ENCODE measurements at places on chromosomes 4 and X.

DNA sequence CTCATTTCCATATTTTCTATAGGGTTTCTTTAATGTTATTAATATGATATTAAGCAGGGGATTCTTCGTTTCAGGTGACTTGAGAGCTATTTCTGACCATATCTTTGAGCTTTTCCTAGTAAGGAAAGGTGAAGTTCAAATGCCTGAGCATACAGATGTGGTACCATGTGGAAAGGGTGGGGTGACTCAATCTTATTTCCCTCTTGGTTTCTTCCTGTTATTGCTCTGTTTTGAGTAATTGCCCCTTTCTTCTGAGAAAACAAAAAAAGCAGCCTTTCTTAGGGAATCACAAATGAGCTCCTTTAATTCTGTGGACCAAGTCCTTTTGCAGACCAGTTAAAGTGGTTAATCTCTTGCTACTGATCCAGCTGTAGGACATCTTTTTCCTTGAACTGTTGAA, 41.0 kb upstream of the AGA start:
- DNase-seq: no peak

DNA sequence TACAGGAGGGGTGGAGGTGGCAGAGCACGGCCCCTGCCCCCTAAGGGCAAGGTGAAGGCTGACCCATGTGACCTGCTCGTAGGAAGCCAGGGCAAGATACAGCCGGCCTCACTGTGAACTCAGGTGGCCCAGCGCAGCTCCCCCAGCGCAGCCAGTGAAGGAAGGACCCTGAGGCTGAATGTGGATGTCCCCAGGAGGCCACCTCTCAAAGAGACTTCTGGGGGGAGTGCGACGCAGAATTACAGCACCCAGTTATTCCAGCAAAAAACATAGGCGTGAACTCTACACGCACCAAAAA, 52.6 kb downstream of the ZFYVE28 start:
- DNase-seq: no peak

GRCh38 chrX:15202454-15203177, 67.3 kb downstream of the ASB9 start:
- DNase-seq: no peak

DNA sequence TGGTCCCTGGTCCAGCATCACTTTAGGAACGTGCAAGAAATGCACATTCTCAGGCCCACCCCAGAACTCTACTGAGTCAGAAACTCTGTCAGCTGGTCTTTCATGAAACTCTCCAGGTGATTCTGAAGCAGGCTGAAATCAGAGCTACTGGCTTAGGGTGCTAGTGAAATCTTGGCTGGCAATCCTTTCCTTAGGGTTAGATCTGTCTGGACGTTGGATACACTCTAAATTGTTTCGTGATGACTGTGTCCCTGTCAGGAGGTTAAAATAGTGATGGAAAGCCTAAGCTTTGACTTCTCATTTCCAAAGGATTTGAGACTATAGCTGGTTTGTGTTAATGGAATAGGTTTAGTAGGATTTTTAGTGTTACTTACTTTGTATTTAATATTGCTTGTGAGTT, 99.1 kb downstream of the ARHGAP10 start:
- DNase-seq: no peak

GRCh38 chr4:78707268-78707667, 68.9 kb upstream of the BMP2K start:
- DNase-seq: peak; percentile 81

- DNase-seq: no peak
These were observed 167.9 kb downstream of the FBXW7 start for GRCh38 chr4:152368001-152368400.

DNA sequence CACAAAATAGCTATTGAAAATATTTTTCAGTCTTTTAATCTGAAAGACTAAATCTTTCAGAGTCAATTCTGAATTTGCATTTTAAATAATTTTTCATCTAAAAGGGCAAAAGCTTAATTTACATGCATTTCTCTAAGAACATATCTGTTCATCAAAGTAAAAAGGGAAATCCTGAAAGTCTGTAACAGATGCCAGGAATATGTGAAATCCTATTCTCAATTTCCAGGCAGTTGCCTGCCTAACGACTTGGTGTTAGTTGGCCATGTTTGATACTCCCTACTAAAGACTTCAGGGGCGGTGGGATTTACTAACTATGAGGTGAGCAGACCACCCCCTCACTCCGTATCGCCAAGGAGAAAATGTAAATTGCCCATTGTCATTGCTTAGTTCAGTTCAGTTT, 136.8 kb downstream of the KIT start:
- no peak for DNase-seq

GRCh38 chr4:21009956-21010355, 309.7 kb downstream of the PACRGL start:
- no peak for DNase-seq

DNA sequence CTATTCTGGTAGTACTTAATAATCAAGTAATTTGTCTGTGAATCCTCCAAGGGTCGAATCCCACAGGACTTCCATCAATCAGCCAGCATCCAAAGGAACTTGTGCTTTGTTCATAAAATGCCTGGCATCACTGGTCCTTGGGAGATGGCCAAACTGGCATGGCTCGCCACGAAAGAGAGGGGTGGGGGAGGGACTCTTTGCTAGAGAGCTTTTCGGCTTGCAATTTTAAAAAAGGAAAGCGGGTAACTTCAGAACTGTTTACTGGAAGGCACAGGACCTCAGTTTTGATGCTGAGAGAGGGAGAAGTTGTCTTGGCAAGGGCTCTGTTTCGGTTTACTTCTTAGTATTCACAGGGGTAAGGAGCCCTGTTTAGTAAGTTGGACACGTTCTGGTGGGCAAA, 79.4 kb upstream of the FHL1 start:
- DNase-seq: no peak

DNA sequence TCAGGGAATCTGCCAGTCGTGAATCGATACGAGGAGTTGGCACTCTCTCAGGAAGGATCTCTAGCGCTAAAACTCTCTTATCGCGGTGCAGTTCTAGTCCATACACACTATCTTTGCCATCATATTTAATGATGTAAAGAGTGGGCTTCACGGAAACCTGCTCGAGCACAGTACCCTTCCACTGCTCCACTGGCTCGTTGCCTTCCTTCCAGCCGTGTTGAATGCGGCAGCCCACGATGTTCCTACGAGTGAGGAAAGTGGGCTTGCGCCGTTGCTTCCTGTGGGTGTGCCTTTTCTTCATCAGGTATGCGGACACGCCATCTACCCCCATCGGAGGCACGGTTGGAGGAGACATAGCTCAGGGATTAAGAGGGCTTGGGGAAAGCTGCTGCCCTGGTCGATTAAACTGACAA, 661 bp downstream of the SPIN4 start:
- peak; percentile 50 for DNase-seq

DNA sequence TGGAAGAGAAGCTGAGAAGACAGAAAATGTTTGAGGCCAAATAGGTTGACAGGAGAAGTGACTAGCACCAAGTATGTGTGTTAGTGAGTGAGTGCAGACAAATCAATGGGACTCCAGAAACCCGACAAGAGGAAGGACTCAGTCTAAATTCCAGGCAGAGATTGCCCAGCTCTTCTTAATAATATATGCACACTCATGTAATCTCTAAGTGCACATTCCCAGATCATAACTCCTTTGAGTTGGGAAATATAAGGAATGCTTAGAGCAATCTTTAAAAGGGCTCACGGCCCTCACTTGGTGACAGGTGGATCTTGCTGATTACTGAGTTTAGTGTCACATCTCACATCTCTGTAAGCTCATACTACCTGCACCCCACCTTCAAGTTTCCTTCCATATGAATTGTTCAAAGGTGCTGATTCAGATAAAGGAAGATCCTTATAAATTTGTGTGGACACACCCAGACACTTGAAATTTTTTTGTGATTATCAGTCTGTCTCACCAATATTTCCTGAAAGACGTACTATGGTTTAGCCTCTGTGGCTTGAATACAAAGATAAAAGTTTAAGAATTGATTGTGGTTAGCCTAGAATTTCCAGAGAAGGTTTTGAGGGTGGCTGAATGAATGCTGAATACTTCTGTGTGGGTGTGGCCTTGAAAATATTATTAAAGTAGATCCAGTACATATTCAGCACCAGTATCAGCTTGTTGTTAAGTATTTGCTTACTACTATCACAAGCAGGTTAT, 205.1 kb upstream of the UGT8 start:
- DNase-seq: no peak

DNA sequence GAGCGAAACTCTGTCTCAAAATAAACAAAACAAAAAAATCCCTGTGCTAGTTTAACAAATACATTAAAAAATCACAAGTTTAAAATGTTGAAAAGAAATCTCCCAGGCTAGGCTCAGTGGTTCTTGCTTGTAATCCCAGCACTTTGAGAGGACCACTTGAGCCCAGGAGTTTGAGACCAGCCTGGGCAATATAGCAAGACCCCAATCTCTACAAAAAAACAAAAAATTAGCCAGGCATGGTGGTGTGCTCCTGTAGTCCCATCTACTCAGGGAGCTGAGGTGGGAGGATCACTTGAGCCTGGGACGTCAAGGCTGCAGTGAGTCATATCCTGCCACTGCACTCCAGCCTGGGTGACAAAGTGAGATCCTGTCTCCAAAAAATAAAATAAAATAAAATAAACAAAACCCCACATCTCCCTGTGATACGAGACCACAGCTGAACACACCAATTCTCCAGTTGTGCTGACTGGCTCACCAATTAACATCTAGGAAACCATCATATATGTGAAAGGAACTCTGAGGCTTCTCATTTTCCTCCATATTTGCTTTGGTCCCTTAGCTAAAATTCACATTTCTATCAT, 7.3 kb downstream of the RPS4X start:
- DNase-seq: no peak

DNA sequence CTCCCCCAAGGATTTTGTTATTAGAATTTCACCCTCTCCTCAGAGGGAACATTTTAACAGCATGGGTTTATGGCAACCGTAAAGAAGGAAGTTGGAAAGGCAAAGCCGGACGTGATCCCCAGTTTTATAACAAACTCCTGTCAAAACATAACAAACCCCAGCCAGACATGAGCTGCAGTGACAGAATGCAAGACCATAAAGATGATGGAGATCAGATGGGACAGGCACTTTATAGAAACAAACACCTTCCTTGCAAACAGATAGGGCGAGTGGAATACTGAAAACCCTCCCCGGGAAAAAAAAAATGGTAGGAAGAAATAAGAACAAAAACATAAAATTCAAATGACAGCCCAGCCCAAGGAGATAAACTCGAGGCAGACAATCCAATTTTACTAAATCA, 281.4 kb downstream of the LDB2 start:
- DNase-seq: no peak

DNA sequence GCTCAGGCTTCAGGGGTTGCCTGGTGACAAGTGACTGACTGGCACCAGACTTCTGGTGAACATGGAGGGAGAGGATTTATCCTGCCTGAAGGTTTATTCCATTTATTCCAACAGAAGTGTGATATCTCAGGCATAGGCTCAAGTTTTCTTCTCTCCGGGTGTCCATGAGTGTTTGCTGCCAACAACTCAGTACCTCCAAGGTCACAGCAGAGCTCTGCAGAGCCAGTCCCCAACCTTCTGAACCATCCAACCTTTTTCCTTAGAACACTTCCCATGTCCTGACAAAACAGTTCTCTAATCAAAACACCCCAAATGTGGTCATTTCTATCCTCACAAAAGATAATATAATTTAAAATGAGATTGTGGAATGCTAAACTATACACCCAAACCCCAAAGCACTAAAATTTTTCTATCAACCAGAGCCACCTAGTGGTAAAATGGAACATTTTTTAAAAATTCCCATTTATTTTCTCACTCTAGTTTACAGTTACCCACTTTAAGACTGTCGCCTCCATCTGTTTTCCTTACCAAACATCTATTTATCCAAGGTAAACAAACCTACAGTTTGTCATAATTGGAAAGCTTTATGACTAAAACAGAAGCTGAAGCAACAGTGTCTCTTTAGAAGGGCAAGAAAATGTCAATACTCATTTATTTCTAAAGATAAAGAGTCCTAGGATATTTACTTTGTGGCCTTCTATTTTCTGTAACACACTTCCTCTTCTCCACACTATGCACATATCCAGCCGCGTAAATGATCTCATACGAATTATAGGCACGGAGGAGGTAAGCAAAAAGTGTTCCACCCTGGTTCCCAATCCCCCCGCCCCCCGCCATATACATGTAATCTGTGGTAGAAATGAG, 39.5 kb downstream of the TMEM154 start:
- peak; percentile 67 for DNase-seq

GRCh38 chrX:33735182-33735581, 396.9 kb downstream of the FAM47A start:
- no peak for DNase-seq

GRCh38 chr4:149766135-149766534, 49.5 kb downstream of the IQCM start:
- DNase-seq: no peak

- DNase-seq: no peak
These were observed at the start of gene MAB21L2 for GRCh38 chr4:150582146-150582872. MAB21L2 (plus strand) TSS chr4:150582151; CDS start chr4:150583030, 879 bp downstream.

- DNase-seq: no peak
These were observed 12.3 kb upstream of the SYTL5 start for GRCh38 chrX:37993837-37994619.
